ENCODE measurements at places on chromosomes 11 and 22. TPM values are rescaled to one million over a fixed set of nuclear protein-coding genes. Genes with fewer than 3 reads are reported as not detected.

DCHS1 gene
- total RNA-seq: not detected

A4GALT gene
- 8.6 TPM for total RNA-seq

DNA sequence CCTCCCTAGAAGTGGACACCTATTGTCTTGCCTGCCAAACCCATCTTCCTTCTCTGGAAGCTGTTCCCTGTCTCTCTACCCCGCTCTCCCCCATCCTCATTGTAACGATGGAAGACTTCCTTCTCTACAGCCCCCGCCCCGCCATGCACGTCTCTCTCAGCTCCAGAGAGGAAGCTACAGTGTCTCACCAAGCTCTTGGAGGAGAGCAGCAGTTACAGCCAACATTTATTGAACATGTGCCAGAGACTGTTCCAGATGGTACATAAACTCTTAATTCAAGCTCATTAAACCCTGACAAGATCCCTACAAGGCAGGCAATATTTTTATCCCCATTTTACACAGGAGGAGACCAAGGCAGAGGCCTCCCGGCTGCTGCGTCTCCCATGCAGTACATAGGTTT, 15.1 kb downstream of the MCHR1 start:
- no peaks in the 10 kb centered on the region for H3K4me1 ChIP-seq
- H3K4me3 ChIP-seq: no peak overlapping the region
- DNase-seq: no peak
- peaks cover 88% of the 10 kb centered on the region for H3K27me3 ChIP-seq

- no peak overlapping the region for H3K4me3 ChIP-seq
- H3K36me3 ChIP-seq: no peaks in the 10 kb centered on the region
- no peaks in the 10 kb centered on the region for H3K4me1 ChIP-seq
- no peak overlapping the region for H3K27ac ChIP-seq
- H3K27me3 ChIP-seq: peaks cover 32% of the 10 kb centered on the region
- no peak for DNase-seq
Measured at GRCh38 chr11:123306531-123306930, 111.5 kb upstream of the CLMP start.

Measured in Calu3 (cell line).